ENCODE measurements at places on chromosomes 13 and 19.

DNA sequence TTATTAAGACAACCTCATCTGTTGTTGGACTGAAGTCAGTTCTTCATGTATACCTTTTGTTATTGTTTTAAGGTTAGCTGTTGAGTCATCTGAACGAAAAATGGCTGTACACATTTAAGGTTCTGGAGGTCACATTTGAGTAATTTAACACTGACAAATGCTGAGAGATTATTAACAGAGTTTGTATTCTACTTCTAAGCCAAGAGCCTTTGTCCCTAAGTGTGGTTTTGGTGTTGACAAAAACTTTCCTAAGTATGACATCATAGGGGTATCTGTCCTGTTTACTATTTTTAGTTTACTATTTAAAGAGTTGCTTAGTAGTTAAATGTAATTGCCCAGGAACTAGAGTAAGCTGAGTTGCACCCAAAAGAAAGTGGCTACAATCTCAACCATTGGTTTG is 71.9 kb downstream of the CDK8 start:
- DNase-seq, result no peak

DNA sequence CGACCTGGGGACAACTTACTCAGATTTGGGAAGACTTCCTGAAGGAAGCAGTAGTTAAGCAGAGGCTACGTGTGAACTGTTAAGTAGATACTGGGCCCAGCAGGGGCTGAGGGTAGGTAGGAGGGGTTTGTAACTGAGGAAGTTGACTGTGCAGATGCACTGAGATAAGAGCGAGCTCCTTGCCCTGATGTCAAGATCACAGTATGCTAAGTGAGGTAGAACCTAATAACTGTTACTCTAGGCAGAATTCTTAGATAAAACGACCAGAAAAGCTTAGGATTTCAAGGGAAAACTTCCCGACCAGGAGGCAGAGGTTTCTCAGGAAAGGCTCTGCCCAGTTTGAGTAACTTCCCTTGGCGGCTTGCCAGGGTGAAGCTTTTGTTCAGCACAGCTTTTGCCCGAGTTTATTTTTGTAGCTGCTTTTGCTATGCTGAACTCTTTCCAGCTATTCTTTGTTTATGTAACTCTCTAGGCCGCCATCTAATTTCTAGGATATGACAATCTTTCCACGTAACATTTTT is 632.1 kb downstream of the DIAPH3 start:
- DNase-seq, result peak; percentile 79

- DNase-seq, result no peak
Measured at GRCh38 chr13:98892821-98893220, 85.0 kb downstream of the DOCK9 start.

DNA sequence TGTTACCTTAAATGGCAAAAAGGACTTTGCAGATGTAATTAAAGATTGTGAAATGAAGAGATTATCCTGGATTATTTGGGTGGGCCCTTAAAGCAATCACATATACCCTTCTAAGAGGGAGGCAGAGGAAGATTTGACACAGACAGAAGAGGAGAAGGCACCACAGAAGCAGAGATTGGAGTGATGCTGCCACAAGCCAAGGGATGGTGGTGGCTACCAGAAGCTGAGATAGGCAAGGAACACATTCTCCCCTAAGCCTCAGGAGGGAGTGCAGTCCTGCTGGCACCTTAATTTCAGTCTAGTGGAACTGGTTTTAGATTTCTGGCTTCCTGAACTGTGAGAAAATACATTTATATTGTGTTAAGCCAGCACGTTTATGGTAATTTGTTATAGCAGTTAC is 24.2 kb downstream of the DEDD2 start:
- no peak for DNase-seq

DNA sequence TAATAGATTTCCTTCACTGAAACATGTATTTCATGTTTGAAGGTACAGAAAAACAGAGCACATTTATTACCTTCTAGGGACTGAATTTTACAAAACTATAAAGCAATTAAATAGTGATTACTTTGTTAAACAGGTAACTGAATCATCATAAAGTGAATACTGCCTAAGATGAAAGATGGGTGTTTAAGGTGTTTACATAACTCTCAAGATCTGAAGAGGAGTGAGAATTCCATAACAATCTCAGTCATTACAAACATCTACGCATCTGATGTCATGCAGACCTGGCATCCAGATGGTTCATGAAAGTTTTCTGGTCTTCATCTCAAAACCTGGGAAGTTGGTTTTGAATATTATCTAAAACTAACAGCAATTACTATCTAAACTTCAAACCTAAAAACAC is 80.4 kb downstream of the MIPEP start:
- no peak for DNase-seq

DNA sequence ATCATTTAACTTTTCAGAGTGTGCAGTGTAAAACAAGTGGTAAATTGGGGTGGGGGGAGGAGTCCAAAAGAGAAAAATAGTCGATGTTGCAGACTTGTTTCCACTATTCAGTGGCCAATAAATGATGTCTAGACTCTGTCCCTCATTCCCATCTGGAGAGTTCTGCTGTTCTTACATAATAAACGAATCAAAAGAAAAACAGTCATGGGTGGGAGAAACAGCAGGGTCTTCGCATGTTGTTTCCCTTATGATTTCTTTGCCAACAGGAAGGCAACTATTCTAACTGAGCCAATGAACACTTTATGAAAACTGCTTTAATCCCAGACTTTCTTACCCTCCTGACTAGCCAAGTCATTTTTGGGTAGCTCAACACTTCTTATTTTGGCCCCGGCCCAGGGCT is 615.5 kb downstream of the FGF9 start:
- DNase-seq, result no peak

Data from head of caudate nucleus (tissue), 42 donors.